H54 (cell line): ENCODE measurements at places on chromosomes 11 and 22.
A peak's percentile ranks its signal among the peaks of the same experiment; 100 is the strongest.

GRCh38 chr11:73182824-73183321 is 35.2 kb upstream of the P2RY2 start:
- DNase-seq = no peak

GRCh38 chr11:87878373-87878825 is 296.8 kb downstream of the RAB38 start:
- DNase-seq = no peak

GRCh38 chr11:8168485-8169257 is at the start of gene RIC3:
Gene RIC3 (minus strand): TSS chr11:8169025. CDS start chr11:8168989, 36 bp downstream.
- DNase-seq = no peak

DNA sequence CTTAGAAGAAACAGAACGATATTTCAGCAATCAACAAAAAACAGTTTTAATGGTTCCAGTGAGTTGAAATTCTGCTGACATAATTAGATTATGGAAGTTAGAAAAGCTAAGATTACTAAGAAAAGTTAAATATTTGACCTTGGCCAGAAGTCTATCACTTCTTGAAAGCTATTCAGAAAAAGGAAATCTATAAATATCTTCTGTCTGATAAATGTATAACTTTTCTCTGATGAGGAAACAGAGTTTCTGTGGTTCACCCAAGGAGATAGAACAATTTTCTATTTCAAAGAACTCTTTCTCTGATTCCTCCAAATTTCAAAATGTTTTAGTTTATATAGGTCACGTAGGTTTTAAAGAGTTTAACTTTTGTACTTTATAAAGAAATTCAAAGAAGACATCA is 438.4 kb upstream of the CHORDC1 start:
- DNase-seq = no peak

GRCh38 chr11:60771879-60772525 is 13.1 kb upstream of the MS4A10 start:
- no peak for DNase-seq

- peak; percentile 49 for DNase-seq
Observed at GRCh38 chr11:2945031-2945756, 16.0 kb upstream of the PHLDA2 start.

DNA sequence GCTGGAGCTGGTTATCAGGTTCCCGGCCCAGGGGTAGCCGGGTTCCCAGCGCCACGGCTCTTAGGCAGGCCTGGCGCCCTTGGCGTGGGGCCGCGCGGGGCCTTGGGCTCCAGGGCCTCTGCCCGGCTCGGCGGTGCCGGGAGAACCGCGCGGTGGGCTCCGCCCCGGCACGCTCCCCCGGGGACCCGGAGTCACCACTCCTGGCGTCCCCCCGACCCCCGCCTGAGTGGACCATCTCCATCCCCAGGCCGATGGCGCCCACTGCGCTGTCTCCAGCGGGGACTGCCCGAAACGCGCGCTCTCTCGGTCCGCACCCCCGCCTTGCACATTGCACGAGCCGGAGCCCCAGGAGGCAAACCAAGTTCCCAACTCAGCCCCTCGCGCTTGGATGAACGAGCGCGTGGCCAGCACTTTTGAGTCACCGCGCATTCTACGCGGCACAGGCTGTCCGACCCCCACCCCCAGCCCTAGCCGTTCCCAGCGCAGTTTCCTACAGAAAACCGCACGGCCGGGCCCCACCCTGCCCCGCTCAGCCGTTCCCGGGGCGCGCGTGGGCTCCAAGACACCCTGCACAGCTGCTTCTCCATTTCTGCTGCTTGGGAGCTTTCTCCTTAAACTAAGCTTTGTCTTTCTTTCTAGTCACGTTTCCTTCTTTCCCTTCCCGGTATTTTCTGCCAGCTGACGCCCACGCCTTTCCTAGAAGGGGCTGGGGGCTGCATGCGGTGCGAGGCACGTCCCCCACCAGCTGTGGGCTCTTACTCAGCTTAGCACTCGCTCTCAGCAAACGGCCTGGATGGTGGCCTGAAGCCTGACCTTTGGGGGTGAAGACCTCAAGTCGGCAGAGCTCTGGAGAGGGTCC is 650 bp upstream of the CHID1 start:
- DNase-seq = peak; percentile 56

GRCh38 chr22:37080438-37080837 is 28.9 kb downstream of the KCTD17 start:
- DNase-seq = no peak

GRCh38 chr11:69388661-69389060 is 92.8 kb upstream of the LINC01488 start:
- DNase-seq = no peak

DNA sequence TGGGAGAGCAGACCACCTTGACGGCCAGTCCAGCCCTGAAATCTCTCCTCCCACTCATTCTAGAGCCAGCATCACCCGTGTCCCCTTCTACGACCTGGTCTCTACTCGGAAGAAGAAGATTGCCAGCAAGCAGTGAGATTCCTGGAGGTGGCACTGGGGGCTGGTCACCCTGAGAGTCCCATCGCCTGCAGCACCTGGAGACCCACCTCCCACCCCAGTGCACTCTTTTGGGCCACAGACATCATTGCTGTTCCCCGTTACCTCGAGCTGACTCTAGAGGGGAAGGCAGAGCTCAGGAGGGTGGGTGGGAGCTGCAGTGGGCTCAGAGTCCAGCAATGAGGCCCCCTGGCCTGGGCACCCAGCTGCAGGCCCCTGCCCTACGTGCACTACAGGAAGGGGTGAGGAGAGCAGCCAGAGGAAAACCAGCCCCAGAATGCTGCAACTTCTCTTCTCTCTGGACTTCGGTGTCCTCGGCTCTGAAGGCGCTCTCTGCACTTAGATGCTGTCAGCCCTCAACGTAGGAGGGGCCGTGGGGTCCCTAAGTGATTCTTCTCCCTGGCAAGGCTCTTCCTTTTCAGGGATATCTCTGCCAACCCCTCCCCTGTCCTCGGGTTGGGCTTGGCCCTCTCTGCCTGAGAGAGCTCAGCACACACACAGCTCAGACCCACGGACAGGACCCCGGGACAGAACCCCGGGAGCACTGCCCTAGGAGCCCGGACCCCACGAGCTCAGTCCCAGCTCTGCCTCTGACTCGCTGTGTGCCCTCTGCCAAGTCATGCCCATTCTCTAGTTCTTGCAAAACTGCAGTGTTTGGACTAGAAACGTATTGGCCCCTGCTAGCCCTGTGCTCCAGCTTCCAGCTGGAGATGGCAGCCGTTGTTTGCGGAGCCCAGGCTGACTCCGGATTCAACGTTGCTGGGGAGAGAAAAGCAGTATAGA is 31.3 kb downstream of the CYTH4 start:
- no peak for DNase-seq

- no peak for DNase-seq
Observed at GRCh38 chr11:45739866-45740265, 65.1 kb upstream of the SLC35C1 start.

DNA sequence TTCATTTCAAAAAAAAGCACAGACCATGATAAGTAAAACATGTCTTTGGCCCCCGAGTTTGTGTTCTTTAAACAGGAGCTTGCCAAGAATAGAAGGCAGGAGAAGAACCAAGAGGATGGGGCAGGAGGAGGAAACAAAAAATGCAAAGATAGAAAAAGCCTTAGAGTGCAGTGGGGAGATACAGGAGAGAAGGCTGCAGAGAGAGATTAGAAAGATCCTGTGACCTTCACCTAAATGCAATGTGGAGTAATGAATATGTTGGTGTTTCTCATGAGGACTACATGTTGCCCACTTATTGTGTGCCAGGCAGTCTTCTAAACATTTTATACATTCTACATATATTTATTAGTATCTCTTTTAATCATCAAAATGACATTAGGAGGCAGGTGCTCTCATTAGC is 2.3 kb upstream of the APLNR start:
- DNase-seq = no peak

DNA sequence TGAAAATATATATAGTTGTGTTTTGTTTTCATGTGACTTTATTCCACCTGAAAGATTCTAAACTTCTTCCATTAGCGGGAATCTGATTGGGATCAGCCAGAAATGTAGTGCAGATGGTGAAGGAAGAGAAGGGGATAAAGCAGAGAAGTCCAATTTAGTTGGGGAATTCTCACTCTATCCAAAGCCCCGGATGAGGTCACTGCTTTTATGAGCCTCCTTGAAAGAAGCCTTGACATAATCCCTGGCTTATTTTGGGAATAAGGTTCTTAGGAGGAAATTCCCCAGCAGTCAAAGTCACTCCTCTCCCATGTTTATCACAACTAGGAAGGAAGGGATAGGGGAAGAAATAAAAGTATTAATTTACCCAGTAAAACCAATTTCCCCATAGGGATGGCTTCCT is 41.1 kb downstream of the OSBP start:
- no peak for DNase-seq

GRCh38 chr11:124716591-124716990 is 23.2 kb upstream of the NRGN start:
- no peak for DNase-seq

DNA sequence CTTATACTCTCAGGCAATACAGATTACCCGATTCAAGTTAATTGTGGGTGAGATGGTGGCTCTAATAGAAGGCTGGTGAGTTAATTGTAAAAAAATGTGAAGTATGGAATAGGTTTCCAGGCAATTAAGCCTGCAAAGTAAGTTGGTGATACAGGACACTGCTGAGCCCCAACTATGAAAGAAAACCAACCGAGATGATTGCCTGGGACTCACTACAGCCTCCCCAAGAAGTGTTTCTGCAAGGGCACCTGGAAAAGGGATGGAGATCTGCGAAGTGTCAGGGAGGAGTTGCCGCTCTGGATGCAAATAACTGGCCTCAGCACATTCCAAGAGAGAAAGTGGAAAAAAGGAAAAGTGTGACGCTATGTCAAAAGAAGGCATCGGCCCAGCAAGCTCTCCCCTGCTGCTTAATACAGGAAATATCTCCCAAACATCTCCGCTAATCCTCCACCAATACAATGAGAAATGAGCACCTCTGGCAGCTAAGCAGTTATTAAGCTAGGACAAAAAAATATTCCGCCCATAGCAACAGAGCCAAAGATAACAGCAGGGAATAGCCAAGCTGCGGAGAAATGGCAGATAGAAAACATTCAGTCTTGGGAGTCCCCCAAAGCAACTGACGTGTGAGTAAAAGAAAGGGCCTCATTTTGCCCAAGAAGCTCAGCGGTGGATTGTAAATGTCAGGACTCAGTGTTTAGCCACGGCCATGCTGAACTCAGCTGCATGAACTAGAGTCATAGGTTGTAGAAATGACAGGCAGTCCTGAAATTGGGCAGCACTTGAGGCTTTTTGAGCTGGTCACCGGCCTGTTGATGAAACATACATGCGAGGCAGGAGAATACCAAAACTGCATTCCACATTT is 133.7 kb downstream of the SNX19 start:
- no peak for DNase-seq

- no peak for DNase-seq
Observed at GRCh38 chr11:107397357-107397756, 60.3 kb downstream of the CWF19L2 start.

DNA sequence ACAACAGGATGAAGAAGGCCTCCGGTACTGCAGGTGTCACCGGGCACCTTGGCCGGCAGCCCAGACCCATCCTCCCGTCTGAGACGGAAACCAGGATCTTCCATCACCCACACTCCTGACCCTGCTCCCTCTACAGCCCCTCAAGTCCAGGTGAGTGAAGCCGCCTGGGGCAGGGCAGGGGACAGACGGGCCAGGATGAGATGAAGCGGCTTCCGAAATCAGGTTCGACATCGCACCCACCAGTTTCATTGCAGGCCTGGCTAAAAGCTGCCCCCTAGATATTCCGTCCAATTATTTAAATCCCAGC is 639.1 kb downstream of the TBC1D22A start:
- DNase-seq = no peak

- DNase-seq = no peak
Observed at GRCh38 chr11:43834286-43834685, 46.3 kb upstream of the ALKBH3 start.

GRCh38 chr11:107198490-107199007 is 180.3 kb upstream of the GUCY1A2 start:
- DNase-seq = no peak

GRCh38 chr11:25535467-25536272 is 796.3 kb upstream of the ANO3 start:
- no peak for DNase-seq

DNA sequence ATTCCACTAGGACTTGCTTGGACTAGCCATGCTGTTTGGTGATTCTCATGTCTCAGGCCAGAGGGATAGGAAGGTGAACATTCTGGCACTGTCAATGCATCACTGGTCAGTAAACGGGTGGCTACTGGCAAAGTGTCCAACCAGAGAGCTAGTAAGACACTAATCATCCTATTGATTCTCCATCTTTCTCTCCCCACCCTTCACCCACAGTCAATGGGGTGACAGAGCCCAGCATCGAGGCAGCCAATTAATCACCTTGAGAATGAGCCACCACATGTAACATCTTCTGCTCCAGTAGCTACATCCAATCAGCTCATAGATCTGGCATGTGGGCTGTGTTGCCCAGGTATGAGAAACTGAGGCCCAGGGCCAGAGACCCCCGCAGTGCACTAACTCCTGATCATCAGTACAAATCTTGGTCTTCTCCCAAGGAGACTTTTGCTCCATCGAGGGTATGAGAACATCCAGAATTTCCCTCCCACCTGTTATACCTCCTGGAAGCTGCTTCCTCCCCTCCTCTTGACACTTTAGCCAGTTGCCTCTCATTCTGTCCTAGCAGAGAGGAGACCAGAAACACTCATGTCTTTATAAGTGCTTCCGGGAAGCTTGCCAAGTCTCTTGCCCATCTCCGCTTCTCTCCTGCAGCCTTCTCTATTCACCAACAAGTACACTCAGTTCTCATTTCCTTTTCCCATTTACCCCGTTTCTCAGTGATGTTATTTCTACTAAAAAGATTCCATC is 17.0 kb downstream of the HTR3A start:
- DNase-seq = no peak

GRCh38 chr11:74220376-74220775 is 49.3 kb downstream of the PPME1 start:
- no peak for DNase-seq

DNA sequence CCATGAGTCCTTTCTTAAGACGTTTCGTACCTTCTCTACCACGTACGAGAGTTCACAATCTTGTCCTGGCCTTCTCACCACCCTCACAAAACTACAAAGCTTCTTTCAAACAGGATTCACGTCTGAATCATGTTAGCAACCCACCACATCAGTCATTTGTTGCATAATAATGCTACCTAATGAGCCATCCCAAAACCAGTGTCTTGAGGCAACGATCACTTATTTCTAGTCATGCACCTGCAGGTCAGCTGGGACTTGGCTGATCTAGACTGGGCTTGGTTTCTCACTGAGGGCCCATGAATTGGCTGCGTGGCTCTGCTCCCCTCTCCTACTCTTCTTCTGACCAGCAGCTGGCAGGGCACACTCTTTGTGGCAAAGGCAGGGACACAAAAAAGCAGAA is 28.3 kb downstream of the LARGE1 start:
- DNase-seq = no peak

- DNase-seq = no peak
Observed at GRCh38 chr22:38965614-38966379, 8.4 kb downstream of the APOBEC3A start.

GRCh38 chr11:71472357-71472885 is 19.4 kb downstream of the NADSYN1 start:
- DNase-seq = no peak

DNA sequence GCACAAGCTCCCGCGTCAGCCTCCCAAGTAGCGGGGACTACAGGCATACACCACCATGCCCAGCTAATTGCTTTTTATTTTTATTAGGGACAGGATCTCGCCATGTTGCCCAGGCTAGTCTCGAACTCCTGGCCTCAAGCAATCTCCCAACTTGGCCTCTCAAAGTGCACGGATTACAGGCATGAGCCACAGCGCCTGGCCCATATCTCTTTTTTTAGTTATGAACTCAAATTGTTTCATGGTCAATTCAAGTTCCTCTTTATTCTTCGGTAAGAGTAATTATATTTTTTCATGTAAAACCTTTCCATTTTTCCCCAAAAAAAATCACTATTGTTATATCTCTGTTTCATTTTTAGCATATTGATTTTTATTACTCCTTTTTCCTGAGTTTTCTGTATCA is 25.5 kb downstream of the FCHSD2 start:
- no peak for DNase-seq

- no peak for DNase-seq
Observed at GRCh38 chr11:122668562-122669090, 13.1 kb downstream of the UBASH3B start.
